ENCODE measurements at places on chromosomes 6 and 20. TPM values are rescaled to one million over a fixed set of nuclear protein-coding genes. Genes with fewer than 3 reads are reported as not detected.
A peak's percentile ranks its signal among the peaks of the same experiment; 100 is the strongest.

- no peak overlapping the region for H3K27ac ChIP-seq
- H3K36me3 ChIP-seq, result no peaks in the 10 kb centered on the region
- no peak for DNase-seq
- no peak overlapping the region for H3K4me3 ChIP-seq
- H3K4me1 ChIP-seq, result peaks cover 3% of the 10 kb centered on the region
These were observed 19.3 kb downstream of the MYLK4 start for GRCh38 chr6:2731281-2731909.

- H3K27me3 ChIP-seq, result no peaks in the 10 kb centered on the region
- no peak overlapping the region for H3K27ac ChIP-seq
- peaks cover 10% of the 10 kb centered on the region for H3K4me1 ChIP-seq
- peak; percentile 99 for DNase-seq
- no peak overlapping the region for H3K4me3 ChIP-seq
- no peaks in the 10 kb centered on the region for H3K36me3 ChIP-seq
These were observed 12.1 kb downstream of the FOXS1 start for GRCh38 chr20:31833130-31833930.

GRCh38 chr20:35499271-35499670 is 30.2 kb downstream of the C20orf173 start:
- no peaks in the 10 kb centered on the region for H3K4me1 ChIP-seq
- no peak for DNase-seq
- no peak overlapping the region for H3K27ac ChIP-seq
- H3K4me3 ChIP-seq, result no peak overlapping the region
- no peaks in the 10 kb centered on the region for H3K27me3 ChIP-seq
- peaks cover 26% of the 10 kb centered on the region for H3K36me3 ChIP-seq

DNA sequence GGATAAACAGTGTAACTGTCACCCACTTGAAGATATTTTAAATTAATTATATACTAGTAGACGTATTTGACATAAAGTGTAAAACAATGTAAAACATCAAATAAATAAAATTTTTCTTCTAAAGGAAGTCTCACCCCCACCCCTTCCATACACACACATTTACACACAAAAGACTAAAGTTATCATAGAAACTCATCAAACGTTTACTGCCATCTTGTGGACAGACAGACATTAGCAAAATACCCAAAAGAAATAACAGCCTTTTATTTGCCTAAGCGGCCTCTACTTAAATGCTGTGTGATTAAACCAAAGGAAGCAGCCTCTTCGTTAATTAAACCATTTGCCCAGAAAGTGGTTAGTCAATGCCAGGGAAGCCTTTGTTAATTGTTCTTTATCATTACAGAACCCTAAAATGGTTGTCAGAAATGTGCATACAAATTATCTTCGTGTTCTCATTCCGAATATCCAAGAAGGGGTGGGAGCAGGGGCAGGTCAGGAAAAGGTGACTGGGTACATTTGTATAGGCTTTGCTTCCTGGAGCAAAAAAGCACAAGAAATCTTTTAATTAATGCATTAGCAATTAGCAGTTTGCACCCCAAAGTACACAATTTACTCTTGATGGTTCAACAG is 176.2 kb upstream of the SASH1 start:
- H3K36me3 ChIP-seq, result no peaks in the 10 kb centered on the region
- DNase-seq, result no peak
- no peak overlapping the region for H3K4me3 ChIP-seq
- no peaks in the 10 kb centered on the region for H3K4me1 ChIP-seq

GRCh38 chr6:24761193-24761835 is 13.4 kb upstream of the GMNN start:
- no peak overlapping the region for H3K4me3 ChIP-seq
- no peaks in the 10 kb centered on the region for H3K36me3 ChIP-seq
- H3K27me3 ChIP-seq, result no peaks in the 10 kb centered on the region

- H3K36me3 ChIP-seq, result no peaks in the 10 kb centered on the region
- H3K27ac ChIP-seq, result no peak overlapping the region
- no peak for DNase-seq
- no peaks in the 10 kb centered on the region for H3K4me1 ChIP-seq
- H3K27me3 ChIP-seq, result no peaks in the 10 kb centered on the region
These were observed 2.6 kb upstream of the ABT1 start for GRCh38 chr6:26594131-26594498.

GRCh38 chr6:136333824-136334464 is 44.3 kb upstream of the BCLAF1 start:
- DNase-seq, result no peak
- H3K27ac ChIP-seq, result no peak overlapping the region
- no peak overlapping the region for H3K4me3 ChIP-seq
- H3K27me3 ChIP-seq, result no peaks in the 10 kb centered on the region
- no peaks in the 10 kb centered on the region for H3K36me3 ChIP-seq

DNA sequence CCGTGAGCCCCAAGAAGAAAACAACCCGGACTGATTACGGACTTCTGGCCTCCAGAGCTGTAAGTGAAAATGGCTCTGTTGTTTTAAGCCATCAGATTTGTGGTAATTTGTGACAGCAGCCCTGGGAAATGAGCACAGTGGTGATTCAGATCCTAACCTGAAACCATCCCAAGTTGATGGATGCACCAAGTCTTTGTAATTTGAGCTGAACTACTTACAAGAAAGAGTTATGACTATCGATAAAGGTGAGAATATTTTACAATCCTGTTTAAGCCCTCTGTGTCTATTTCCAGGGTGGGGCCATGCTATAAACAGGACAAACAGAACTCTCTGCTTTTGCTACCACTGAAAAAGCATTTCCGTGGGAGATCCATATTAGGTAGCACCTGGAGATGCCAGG is 19.1 kb upstream of the RIN2 start:
- H3K4me1 ChIP-seq, result 0 out of 2 replicates have a peak, but pooled peaks cover 2% of the 10 kb centered on the region
- no peaks in the 10 kb centered on the region for H3K36me3 ChIP-seq
- no peak overlapping the region for H3K4me3 ChIP-seq
- no peak for DNase-seq
- H3K27ac ChIP-seq, result no peak overlapping the region

DNA sequence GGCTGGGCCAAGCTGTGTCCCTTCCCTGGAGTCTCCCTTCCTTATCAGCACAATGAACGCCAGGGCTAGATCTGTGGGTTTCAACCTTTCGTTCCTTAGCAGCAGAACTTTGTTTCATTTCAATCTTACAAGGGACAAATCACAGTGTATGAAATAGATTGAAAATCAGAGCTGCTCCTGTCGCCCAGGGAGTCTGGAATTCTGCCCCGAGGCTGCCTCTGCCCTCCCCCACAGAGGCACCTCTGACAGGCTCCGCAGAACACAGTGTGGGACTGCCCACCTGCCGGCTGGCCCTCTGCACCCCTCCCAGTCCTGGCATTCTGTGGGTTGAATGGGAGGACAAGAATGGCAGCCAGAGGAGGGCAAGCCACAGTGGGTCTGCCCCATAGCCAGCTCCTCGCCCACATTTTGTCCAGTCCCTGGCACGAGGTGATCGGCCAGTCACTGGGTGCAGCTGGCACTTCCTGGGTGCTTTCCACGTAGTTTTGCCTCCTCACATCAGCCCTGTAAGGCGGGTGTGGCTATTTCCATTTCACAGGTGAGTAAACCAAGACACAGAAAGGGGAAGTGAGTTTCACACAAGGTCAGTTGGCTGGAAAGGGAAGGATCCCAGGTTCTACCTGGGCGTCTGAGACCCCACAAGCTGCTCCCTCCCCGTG is 26.1 kb downstream of the MANBAL start:
- peaks cover 2% of the 10 kb centered on the region for H3K36me3 ChIP-seq
- no peak for DNase-seq
- H3K27me3 ChIP-seq, result no peaks in the 10 kb centered on the region
- 0 out of 2 replicates have a peak, but pooled peaks cover 2% of the 10 kb centered on the region for H3K4me1 ChIP-seq
- no peak overlapping the region for H3K4me3 ChIP-seq

GRCh38 chr6:74114428-74114827 is 418.4 kb downstream of the CD109 start:
- no peak for DNase-seq
- no peaks in the 10 kb centered on the region for H3K27me3 ChIP-seq

- no peaks in the 10 kb centered on the region for H3K27me3 ChIP-seq
- H3K27ac ChIP-seq, result no peak overlapping the region
- peaks cover 2% of the 10 kb centered on the region for H3K4me1 ChIP-seq
These were observed 137.6 kb upstream of the CDYL start for GRCh38 chr6:4638641-4639040.

DNA sequence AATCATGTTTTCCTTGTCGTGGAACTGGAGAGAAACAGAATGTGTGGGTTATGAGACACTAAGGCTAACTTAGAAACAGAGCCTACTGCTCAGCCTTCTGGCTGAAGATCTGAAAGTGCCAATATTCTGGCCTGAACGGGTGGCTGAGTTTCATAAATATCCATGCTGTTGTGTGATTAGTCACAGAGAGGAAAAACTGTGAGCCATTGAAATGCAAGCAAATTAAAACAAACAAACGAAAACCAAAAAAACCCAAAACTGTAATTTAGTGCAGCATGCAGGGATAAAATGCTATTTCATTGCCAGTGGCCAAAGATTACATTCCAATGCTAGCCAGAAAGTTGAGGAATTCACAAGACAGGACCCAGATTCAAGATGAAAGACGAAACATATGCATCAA is 315.1 kb downstream of the UBE3D start:
- H3K27me3 ChIP-seq, result no peaks in the 10 kb centered on the region
- H3K4me3 ChIP-seq, result no peak overlapping the region
- H3K36me3 ChIP-seq, result no peaks in the 10 kb centered on the region
- no peaks in the 10 kb centered on the region for H3K4me1 ChIP-seq
- DNase-seq, result no peak

DNA sequence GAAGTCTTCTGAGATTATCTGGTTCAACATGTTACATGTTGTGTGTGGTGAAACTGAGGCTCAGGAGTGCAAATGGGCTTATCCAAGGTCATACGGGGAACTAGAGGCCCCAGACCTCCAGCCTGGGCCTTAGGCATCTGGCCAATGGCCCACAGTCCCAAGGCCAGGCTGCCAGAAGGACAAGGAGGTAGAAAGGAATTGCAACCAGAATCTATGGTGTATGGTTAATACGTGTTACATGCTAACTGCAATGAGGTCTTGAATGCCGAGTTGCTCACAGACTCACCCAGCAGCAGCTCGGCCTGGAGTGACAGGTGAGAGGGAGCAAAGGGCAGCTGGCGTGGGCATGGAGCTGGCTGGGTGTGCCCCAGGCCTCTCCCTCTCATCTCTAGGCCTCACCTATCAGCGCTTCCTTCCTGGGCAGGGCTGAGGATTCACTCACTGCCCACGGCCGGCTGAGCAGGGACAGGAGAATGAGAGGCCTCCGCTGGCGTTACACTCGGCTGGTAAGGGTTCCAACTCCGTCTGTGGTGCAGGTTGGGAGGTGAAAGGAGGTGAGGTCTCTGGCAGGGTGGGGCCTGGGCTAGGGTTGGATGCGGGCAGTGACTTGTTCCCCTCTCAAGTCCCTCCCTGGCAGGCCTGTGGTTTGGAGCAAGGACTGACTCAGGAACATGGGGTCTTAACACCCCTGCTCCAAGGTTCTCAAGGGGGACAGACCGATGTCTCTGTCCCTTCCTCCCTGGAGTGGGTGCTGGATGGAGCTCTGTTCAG is at the start of gene TLDC2:
Gene TLDC2, plus strand, starts transcription at position 437 of the 771 bp plus-strand sequence. Its CDS starts 37 bp downstream, at position 474.
- no peak within 1 kb of the TSS for H3K27ac ChIP-seq
- no peak for DNase-seq
- H3K27me3 ChIP-seq, result no peaks in the 10 kb centered on the region
- H3K36me3 ChIP-seq, result no peaks in the 10 kb centered on the region
- peaks cover 1% of the 10 kb centered on the region for H3K4me1 ChIP-seq
- no peak within 1 kb of the TSS for H3K4me3 ChIP-seq

- H3K36me3 ChIP-seq, result no peaks in the 10 kb centered on the region
- no peaks in the 10 kb centered on the region for H3K4me1 ChIP-seq
- H3K27ac ChIP-seq, result no peak overlapping the region
These were observed 14.0 kb downstream of the RBL1 start for GRCh38 chr20:37081717-37082289.

FRK gene
- 0.24 TPM for total RNA-seq

ADGRG6 gene
- total RNA-seq, result 4.2 TPM

OR5V1 gene
- total RNA-seq, result not detected

CRISP3 gene
- total RNA-seq, result not detected
